ENCODE measurements at places on chromosomes 12 and 14. TPM values are rescaled to one million over a fixed set of nuclear protein-coding genes. Genes with fewer than 3 reads are reported as not detected.

Gene TAMALIN
- 26.4 TPM for total RNA-seq

Gene EML5
- total RNA-seq: under 0.01 TPM

Gene KIF21A
- 3.8 TPM for total RNA-seq

Gene M6PR
- 205 TPM for total RNA-seq

Gene KRT72
- not detected for total RNA-seq

Gene SERPINA3
- under 0.01 TPM for total RNA-seq

Gene IQSEC3
- under 0.01 TPM for total RNA-seq

Gene CNIH1
- 61.9 TPM for total RNA-seq

Gene FAIM2
- not detected for total RNA-seq

Gene MORN3
- total RNA-seq: under 0.01 TPM

Gene RNASE7
- not detected for total RNA-seq

Gene GDF11
- total RNA-seq: 1.5 TPM

Gene ERBB3
- under 0.01 TPM for total RNA-seq

Gene TROAP
- 1.6 TPM for total RNA-seq

Gene GPD1
- total RNA-seq: not detected

Gene SYNDIG1L
- total RNA-seq: not detected

Gene CCDC197
- total RNA-seq: not detected

Gene ART4
- total RNA-seq: 121 TPM

Gene SLC25A47
- total RNA-seq: not detected

Gene LRRC10
- not detected for total RNA-seq

Gene RITA1
- total RNA-seq: 13.1 TPM

- DNase-seq: no peak
Observed at GRCh38 chr12:109521831-109522230, 44.4 kb downstream of the UBE3B start.

DNA sequence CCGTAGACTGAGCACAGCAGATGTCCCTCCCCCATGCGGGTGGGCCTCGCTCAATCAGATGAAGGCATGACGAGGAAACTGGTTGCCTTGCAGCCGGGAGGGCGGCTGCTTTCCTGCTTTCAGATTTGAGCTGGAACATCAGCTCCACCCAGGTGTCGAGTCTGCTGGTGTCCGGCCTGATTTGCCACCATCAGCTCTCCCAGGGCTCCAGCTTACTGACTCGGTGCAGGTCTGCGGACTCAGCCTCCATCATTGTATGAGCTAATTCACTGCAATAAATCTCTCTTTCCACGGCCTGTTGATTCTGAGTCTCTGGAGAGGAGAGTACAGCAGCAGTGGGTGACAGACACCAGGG lies 156.2 kb downstream of the KIF26A start:
- no peak for DNase-seq

DNA sequence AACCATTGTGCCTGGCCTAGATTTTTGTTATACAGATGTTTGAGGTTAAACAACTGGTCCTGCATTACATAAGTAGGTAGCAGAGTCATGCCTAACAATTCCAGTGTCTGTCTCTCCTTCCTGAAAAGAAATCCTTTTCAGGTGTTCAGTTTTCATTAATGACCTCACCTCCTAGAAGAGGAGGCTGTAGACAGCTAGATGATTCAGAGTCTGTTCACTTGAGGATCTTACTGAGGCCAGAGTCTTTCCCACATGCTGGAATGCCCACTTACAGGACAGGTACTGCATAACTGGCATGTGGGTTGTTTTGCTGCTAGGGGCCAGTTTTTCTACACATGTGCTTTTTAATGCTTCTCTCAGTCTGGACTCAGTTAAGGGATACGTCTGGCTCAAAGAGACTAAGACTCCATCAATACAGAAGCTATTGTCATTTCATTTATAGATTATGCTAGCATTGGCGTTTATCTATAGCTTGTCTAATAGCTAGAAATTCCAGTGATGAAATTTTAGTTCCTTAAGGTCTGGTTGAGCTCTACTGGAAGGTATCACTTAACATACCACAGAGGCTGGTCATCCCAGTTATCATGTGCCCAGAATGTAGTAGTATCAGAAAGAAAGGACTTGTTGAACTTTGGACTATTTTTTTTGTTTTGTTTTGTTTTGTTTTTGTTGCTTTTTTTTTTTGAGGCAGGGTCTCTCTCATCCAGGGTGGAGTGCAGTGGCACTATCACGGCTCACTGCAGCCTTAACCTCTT lies 206.4 kb downstream of the ERC1 start:
- no peak for DNase-seq

- no peak for DNase-seq
Observed at GRCh38 chr12:127161466-127161865, 1105.5 kb upstream of the TMEM132C start.

- no peak for DNase-seq
Observed at GRCh38 chr12:45227316-45228067, 11.6 kb downstream of the ANO6 start.

- no peak for DNase-seq
Observed at GRCh38 chr14:83419420-83419819, 1885.8 kb upstream of the SEL1L start.

DNA sequence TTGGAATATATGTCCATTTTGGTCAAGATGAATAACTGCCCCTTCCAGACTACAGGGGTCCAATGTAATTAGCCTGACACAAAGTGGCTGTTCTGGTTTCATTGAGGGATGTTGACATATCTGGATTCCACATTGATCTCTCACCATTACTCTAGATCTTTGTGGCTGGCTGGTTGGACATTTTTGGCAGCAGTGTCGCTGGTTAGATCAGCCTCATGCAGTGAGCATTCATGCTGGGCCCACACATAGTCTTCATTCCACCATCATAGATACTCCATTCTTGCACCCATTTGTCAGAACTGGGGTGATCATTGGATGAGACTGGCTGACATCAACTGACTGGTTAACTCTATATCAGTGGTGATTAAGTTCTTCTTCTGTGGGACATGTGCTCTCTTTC lies 74.4 kb downstream of the MGST1 start:
- DNase-seq: no peak

GRCh38 chr14:38662781-38663180 lies 406.9 kb upstream of the CLEC14A start:
- no peak for DNase-seq

- no peak for DNase-seq
Observed at GRCh38 chr14:78103271-78103670, 66.9 kb upstream of the NRXN3 start.

- no peak for DNase-seq
Observed at GRCh38 chr12:94055528-94055927, 92.8 kb upstream of the PLXNC1 start.

GRCh38 chr14:63745858-63746425 lies 18.1 kb upstream of the SGPP1 start:
- DNase-seq: no peak

- DNase-seq: no peak
Observed at GRCh38 chr12:48070731-48071130, 35.1 kb downstream of the SENP1 start.

GRCh38 chr12:101173197-101173749 lies 36.8 kb downstream of the SLC5A8 start:
- DNase-seq: no peak

- no peak for DNase-seq
Observed at GRCh38 chr12:121218588-121219352, 8.8 kb downstream of the P2RX4 start.

- DNase-seq: no peak
Observed at GRCh38 chr12:111826992-111827391, 15.0 kb upstream of the MAPKAPK5 start.

- DNase-seq: no peak
Observed at GRCh38 chr14:100203962-100204834, 34.7 kb upstream of the YY1 start.

GRCh38 chr12:47814539-47815170 lies 5.0 kb downstream of the HDAC7 start:
- no peak for DNase-seq

DNA sequence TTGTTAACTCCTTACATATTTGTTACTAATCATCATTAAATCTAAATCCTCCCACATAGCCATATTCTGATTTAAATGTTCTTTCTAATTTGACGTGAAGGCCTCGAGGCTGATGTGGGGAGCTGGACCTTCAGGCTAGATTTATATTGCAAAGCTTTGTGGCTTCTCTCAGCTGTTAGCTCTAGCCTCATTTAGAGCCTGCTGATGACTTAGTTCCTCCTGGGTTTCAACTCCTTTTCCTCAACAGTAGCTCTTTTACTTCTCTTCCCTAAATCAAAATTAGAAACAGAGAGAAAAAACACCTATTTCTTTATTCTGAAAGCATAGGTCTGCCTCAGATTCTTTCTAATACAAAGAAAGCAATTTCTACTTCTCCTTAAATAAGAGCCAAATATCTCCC lies 477.5 kb upstream of the CCDC196 start:
- DNase-seq: no peak

- DNase-seq: no peak
Observed at GRCh38 chr14:57897144-57897748, 31.4 kb upstream of the SLC35F4 start.

DNA sequence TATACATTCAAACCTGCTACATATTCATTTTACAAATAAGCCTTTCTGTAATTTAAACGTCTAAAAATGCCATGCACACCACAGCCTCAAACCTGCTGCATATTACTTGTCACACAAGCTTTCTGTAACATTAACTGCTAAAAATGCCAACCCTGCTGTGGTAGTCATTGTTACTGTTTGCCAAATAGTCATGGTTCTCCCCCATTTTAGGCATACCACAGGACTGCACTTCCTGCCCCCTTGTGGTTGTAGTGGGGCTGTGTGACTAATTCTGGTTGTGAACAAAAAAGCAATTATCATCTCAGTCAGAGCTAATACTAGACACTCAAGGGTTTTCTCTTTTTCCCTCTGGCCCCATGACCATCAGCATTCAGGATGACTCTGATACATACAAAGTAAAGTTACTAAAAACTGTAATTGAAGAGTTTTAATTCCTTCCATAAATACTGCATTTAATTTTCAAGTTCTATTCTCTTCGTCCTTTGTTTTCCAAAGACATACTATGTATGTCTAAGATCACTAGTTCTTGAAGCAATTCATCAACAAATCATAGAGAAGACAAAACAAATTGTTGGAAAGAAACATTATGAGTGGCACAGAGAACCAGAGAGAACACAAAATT lies 5.7 kb upstream of the SLC35F4 start:
- DNase-seq: peak; percentile 45

GRCh38 chr12:98007963-98008362 lies 507.4 kb upstream of the TMPO start:
- DNase-seq: no peak

- no peak for DNase-seq
Observed at GRCh38 chr14:99117671-99118045, 154.3 kb downstream of the BCL11B start.

DNA sequence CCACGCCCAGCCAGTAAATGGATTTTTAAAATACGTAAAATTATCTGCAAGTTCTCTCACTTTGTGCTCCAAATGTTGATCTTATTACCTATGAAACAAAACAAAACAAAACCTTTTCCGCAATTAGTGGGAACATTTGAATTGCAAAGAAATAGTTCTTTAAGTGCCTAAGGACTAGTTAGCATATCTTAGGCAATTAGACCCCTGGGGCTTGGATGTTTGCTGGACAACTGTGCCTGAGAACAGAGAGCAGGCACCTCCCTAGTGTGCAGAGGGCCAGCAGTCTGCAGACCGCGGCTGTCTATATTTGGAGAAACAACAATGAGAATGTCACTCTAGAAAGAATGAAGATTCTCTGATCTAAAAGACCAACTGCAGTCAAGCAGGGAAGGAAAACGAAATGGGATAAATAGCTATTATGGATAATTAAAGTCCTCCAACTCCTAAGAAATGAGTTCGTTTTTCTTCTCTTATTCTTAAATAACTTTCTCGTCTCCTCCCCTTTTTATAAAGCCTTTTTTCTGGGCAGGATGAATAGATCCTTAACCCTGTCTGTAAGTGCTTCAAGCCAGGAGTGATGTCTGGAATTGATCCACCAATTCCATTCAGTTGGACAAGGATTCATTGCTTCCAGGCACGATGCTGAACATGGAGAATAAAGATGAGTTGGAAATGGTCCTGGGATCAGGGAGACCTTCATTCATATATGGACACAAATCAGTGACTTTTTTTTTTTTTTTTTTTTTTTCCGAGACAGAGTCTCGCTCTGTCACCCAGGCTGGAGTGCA lies 16.2 kb downstream of the SLC17A8 start:
- DNase-seq: no peak

- peak; percentile 82 for DNase-seq
Observed at GRCh38 chr12:49580572-49581535, 12.9 kb upstream of the MCRS1 start.

DNA sequence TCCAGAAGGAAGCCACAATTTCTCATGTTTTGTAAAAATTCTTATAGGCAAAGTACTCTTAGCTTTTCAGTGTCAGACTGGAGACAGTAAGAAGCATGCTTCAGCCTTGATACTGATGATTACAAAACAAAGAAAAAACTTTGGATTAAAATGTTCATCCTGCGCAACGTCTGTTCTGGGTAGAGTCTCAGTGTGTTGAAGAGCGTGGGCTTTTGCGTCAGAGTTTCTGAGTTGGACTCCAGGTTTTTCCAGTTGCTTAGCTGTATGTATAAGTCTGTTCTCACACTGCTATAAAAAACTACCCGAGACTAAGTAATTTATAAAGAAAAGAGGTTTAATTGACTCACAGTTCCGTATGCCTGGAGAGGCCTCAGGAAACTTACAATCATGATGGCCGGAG lies 508.1 kb downstream of the DIO2 start:
- no peak for DNase-seq

GRCh38 chr12:84619053-84619571 lies 293.5 kb downstream of the SLC6A15 start:
- DNase-seq: no peak

DNA sequence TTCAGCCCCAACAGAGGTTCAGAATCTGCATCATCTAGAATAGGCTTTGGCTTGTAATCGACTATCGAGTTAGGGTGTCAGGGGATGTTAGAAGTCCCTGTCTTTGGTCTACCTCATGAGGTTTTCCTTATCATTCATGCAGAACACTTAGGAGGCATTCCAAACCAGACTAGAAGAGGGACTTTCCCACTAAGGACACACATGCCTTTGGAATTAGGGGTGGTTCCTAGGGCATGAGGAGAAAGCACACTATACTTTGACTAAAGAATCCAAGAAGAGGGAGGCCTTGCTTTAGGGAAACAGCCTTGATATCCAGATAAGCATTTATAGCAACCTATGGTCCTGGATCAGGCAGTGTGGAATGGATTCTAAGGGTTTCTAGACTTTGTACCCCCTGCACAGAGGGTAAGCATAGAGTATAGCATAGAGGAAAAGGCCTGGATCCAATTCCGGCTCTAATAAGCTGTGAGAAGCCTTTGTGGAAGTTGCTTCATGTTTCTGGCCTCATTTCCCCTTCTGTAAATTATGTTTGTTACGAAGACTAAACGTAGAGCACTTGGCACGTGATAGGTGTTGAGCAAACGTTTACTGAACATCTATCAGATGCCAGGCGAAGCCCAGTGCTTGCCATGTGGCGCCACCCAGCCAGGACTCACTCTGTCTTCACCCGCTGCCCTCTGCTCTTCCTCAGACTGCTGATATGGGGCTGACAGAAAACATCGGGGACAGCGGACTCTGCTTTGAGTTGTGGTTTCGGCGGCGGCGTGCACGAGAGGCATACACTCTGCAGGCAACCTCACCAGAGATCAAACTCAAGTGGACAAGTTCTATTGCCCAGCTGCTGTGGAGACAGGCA lies 13.2 kb downstream of the ZNF219 start:
- DNase-seq: peak; percentile 20

GRCh38 chr14:28770061-28770460 lies 3.5 kb downstream of the FOXG1 start:
- no peak for DNase-seq
